Adipocyte (in vitro differentiated cells): ENCODE measurements at places on chromosomes 2 and 18.

DNA sequence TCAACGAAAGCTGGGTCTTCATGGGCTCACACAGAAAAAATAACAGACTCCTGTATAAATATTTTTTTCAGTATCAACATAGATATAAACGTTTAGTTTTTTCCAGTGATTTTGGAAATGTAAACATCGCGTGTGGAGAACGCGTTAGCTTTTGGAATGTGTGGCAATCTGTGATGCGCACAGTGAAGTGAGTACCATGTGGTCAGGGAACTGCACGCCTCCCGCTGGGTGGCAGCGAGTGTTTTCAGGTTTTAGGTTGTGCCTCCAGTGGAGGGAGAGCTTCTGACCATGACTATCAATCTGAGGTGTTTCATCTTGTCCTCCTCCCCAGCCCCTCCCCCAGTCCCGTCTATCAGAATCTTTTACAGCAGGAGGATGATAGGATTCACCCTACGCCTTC lies 127.8 kb downstream of the ARHGAP28 start:
- no peak for DNase-seq

DNA sequence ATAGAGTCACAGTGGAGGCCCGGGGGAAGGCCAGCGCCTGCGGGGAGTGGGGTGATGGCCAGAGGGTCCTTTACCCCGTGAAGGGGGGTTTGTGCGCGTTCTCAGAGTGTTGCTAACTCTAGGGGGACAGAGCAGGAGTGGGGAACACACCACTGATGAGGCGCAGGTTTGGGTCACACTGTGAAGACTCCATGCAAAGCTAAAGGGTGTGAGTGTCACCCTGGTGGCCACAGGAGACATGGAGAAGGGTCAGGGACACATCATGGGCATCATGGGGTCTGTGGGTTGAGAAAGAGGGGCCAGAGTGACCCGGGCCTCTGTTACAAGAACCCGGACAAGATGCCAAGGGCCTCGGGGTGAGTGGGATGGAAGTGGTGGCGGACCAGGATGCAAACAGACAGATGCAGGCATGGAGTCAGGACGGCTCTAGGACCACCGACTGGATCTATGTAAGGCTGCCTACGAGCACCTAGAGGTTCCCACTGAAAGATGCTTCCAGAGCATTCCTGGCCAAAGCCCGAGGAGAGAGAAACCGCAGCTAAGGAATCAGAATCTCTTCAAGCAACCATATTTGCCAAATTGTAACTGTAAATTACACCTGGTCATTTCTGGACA lies 84.3 kb downstream of the PXDN start:
- DNase-seq: no peak

- no peak for DNase-seq
Observed at GRCh38 chr2:30203156-30203555, 28.2 kb upstream of the LBH start.

- no peak for DNase-seq
Observed at GRCh38 chr2:182165202-182165601, 179.5 kb downstream of the PPP1R1C start.

- no peak for DNase-seq
Observed at GRCh38 chr2:101176803-101177202, 25.6 kb upstream of the TBC1D8 start.

GRCh38 chr2:232870018-232870765 lies at the start of gene SNORC:
Gene SNORC (plus strand): TSS chr2:232870264. CDS start chr2:232870342, 78 bp downstream.
- DNase-seq: no peak

- no peak for DNase-seq
Observed at GRCh38 chr2:186065491-186065890, 326.9 kb downstream of the FSIP2 start.

- DNase-seq: no peak
Observed at GRCh38 chr18:22344908-22345670, 72.6 kb downstream of the CTAGE1 start.

- no peak for DNase-seq
Observed at GRCh38 chr2:104831742-104832141, 22.2 kb upstream of the POU3F3 start.
